ENCODE measurements at places on chromosomes 11 and 22.

DNA sequence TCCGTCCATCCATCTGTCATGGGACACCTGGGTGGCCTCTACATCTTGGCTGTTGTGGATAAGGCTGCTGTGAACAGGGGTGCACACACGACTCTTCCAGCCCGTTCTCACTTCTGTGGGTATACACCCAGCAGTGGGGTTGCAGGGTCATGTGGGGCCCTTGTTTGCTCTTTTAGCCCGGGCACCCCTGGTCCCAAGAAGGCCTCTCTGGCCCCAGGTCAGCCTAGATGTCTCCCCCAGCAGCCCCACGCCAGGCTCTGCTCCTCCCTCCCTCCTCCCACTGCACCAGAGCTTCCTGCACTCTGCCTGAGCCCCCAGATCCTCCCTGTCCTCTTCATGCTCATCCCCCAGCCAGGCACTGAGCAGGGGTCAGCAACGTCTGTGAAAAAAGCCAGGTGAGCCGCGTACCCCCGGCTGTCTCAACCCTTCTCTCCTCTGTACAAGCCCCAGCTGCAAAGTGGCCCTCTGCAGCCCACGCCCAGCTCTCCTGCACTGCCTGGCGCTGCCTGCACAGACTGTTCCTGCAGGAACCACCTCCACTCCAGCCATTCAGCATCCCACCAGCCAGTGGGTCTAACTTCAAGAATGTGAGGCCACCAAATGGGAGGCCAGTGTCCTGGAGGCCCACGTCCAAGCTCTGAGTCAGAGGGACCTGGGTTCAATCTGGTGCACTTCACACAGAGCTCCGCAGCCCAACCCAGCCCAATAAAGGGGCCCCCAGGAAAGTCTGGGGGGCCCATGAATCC lies 1508.9 kb downstream of the BRD1 start:
- DNase-seq = no peak

GRCh38 chr22:30447656-30448055 lies 22.1 kb downstream of the MTFP1 start:
- DNase-seq = no peak

DNA sequence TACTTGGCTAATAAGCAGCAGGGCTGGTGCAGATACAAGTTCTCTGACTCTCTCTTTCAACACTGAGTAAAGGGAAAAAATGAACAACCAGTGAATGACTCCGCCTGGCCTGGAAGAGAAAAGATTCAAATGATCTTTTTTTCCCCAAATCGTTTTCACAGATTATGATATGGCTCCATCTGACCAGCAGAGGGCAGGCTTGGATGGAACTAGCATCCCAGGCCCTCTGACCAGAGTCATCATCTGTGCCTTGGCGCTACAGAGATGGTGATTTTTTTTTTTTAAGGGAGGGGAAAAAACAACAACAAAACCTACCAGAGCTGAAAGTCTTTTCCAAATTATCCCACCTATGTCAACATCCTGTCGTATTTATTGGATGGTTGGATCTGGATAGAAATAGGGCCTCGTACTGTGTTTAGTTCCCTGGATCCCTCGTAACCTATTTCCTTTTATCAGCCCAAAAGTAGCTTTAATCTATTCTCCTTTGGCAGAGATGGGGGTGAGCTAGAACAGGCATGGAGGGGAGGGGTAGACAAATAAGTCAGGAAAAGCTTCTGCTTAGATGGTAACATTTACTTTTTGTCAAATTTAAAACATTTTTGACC lies 69.7 kb downstream of the PRSS23 start:
- no peak for DNase-seq

GRCh38 chr11:64660706-64661105 lies 62.3 kb downstream of the NRXN2 start:
- DNase-seq = no peak

GRCh38 chr11:41522899-41523672 lies 63.6 kb upstream of the LRRC4C start:
- DNase-seq = no peak

DNA sequence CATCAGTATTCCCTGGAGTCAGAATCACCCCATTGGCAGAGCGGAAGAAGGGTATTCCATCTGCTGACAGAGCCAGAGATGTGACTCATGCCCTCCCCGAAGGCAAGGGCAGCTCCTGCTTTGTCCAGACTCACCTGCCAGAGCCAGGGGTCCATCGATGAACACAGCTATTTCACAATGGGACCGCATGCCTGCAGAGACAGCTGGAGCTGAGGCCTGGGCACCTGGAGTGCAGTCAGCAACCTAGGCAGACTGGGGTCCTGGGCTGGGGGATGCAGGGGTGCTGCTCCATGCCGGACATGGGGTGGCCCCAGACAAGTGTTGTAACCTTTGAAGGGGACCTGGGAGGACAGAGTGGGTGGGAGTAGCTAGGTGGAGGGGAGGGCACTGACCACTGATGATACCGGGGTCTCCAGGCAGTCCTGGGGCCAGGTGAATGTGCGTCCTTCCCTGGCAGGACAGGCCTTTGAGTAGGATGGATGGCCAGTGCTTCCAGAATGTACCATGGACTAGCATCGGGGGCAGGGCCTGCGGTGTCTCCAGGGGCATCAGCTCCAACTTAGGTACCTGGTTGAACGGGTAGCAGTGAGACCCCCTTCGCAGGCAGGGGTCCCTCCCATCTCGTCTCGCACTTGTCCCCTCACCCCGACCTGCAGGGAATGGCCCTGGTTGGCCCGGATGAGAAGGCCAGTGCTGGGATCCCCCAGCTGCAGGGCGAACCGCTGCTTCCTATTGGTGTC lies 1.7 kb downstream of the TRPT1 start:
- DNase-seq = no peak

GRCh38 chr22:46081831-46082210 lies 68.5 kb upstream of the PPARA start:
- DNase-seq = no peak

DNA sequence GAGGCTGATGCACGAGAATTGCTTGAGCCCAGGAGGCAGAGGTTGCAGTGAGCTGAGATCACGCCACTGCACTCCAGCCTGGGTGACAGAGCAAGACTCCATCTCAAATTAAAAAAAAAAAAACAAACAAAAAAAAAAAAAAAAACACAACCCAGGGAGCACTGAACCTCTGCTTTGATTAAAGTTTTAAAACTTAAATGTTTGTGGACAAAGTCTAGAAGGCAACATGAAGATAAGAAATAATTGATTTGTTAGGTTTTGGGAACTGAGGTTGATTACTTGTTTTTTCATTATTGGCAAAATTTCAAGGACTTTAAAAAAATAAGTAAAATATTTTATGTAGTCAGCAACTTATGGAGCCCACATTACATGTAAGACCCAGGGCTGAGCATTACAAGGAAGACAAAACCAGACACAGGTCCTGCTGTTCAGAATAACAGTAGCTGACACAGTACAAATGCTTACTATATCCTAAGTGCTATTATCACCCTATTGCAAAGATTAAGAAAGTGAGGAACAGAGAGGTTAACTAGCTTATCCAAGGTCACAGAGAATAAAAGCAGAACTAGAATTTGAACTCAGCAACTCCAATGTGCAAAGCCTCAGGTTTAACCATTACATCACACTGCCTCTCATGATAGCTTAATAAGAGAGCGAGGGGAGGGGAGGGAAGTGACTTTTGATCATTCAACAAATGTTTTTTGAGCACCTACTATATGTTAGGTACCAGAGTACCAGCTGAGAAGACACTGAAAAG lies 2.3 kb upstream of the CRY2 start:
- DNase-seq = no peak

- DNase-seq = no peak
Measured at GRCh38 chr11:125588505-125588904, 4.1 kb upstream of the STT3A start.

DNA sequence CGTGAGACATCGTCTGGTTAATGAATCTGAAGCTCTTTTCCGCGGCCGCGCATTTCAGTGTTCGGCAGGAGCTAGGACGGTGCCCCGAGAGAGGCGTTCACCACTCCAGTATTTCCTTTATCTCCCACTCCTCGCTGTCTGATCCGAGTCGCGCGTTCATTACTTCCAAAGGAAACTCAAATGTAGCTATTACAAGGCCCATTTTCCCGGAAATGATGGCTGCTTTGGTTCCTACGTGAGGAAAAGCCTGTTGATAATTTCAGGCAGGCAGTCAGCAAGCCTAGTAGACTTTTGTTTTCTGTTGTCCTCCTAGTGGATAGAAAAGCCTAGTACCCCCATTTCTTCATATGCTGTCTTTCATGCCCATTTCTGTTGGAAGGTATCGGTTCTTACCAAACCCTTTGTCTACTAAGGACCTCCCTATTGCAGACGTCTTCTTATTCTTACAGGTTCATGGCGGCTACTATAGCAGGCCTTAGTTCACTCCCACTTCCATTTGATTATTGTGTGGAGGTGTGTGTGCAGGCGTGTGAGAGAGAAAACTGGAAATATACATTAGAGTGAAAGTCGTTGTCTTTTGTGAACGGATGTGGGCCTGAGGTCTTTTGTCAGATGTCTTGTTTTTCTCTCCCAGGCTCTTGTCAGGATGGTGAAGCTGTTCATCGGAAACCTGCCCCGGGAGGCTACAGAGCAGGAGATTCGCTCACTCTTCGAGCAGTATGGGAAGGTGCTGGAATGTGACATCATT lies 737 bp downstream of the RBM4 start:
- DNase-seq = no peak

GRCh38 chr22:50403701-50404101 lies 60.6 kb downstream of the PPP6R2 start:
- DNase-seq = no peak

DNA sequence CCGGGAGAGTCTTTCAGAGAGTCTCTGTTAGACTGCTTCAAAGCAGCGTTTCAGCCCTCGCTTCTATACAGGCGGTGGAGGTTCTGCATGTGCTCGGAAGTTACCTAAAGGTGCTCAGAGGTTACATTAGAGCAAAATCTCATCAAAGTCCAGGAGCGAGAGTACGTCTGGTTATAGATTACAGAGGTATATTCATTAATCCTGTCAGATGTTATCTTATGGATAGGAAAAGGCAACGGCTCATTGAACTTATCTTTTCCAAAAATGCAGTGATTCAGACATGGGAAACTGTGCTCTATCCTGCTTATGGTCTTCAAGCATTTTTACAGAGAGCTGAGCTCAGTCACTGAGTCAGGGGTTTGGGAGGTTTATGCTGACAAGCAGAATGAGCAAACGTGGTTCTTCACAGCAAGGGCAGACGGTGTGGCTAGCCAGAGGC lies 9.1 kb upstream of the ZBED5 start:
- no peak for DNase-seq

GRCh38 chr22:19719050-19719482 lies 4.3 kb upstream of the GP1BB start:
- DNase-seq = no peak

DNA sequence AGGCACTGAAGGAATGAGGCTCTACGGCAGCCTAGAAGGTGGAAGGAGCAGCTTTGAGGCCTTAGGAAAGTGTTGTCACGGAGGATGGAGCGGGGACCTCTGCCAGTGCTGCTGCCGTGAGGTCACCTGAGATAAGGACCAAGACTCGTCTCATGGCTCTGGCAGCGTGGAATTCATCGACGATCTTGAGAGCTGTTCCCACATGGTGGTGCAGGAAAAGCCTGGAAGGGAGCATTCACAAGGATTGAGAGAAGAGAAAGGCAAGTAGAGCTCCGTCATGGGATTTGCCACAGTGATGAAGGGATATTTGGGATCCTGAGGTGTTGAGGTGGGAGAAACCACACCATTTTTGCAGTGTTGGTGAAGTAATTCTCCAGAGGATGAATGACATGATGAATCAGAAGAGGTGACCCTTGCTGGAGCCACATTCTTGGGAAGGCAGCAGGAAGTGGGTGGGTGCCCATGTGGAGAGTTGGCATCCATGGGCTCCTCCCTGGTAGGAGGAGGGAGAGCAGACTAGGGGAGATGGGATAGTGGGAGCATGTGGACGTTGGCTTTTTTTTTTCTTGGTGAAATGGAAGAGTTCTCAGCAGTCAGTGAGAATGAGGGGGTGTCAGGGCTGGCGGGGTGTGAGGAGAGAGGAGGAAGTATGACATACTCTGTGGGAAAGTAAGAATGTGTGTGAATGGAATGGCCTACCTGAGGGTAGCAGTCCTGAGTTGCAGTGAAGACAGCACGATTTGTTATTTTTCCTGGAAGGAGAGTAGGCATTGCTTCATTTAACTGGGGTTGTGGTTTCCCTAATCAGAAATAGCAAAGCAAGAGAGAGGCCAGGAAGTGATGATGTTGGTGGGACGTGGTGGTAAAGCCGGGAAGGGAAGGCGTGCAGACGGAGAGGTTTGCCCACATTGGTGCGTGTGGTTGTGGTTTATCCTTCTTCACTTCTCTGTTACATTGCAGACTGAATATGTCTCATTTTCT lies 11.1 kb downstream of the PPP6R3 start:
- no peak for DNase-seq

- DNase-seq = no peak
Measured at GRCh38 chr22:27723158-27723557, 78.4 kb downstream of the MN1 start.

DNA sequence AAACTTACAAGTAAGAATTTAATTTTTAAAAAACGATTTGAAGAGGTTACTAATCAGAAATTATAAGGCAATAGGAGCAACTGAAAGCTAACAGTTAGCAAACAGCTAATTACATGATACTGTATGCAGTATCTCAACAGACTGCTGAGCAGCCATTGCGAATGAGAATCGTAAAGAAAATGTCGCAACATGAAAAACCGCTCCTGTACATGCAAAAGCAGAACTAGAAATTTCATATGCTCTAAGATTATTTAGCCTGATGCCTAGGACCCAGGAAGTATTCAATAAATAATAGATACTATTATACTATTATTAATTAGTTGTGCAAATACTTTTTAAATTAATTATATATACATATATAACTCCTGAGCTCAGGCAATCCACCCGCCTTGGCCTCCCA lies 48.7 kb upstream of the EP300 start:
- no peak for DNase-seq

DNA sequence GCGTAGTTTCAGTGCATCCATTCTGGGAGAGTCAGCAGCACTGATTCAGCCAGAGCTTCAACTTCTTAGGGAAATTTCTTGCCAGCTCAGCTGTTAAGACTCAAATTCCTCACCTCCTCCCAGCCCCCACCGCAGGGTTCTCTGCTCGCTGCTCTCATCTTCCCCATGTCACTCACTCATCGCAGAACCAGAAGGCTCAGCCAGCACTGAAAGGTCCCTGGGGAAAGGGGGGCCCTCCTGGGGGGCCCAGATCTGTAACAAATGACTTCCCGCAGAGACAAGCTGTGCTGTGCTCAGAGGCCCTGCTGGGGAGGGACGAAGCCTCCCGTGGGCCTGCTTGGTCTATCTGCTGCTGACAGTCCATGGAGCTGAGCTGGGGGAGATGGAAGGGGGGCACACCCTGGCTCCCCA lies 220.6 kb downstream of the NTM start:
- no peak for DNase-seq

Data from esophagus squamous epithelium (tissue), 5 donors.